ENCODE measurements at places on chromosomes 11 and 22. TPM values are rescaled to one million over a fixed set of nuclear protein-coding genes. Genes with fewer than 3 reads are reported as not detected.
A peak's percentile ranks its signal among the peaks of the same experiment; 100 is the strongest.

DNA sequence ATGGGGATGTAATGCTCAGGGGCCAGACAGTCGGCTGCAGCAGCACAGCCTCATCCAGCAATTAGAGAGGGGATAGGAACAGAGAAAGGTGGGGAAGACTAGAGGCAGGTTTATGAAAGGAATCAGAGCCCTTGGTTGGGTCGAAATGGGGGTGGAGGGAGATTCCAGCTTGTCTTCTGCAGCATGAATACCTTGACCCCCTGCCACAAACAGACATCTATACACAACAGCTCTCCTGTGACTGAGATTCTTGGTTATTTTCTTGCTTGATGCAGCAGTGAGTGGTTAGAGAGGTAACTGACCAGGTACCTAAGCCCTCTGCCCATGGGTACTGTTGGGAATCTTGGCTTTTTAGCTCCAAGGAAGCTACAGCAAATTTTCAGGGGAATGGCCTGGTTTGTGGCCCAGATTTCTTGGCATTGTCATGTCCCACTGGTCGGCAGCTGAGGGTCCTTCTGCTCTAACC is at the start of gene TRIM49D1:
Gene TRIM49D1 (minus strand): TSS at position 51 of the 466 bp plus-strand sequence. CDS start 4,535 bp downstream, outside the sequence.
- no peaks in the 10 kb centered on the region for H3K4me1 ChIP-seq
- no peaks in the 10 kb centered on the region for H3K27me3 ChIP-seq
- H3K4me3 ChIP-seq, result no peak within 1 kb of the TSS
- no peaks in the 10 kb centered on the region for H3K36me3 ChIP-seq
- no peak within 1 kb of the TSS for H3K27ac ChIP-seq

GRCh38 chr22:32218470-32218869 is 13.6 kb upstream of the RFPL2 start:
- H3K27ac ChIP-seq, result no peak overlapping the region
- H3K36me3 ChIP-seq, result no peaks in the 10 kb centered on the region
- no peak for DNase-seq
- H3K27me3 ChIP-seq, result no peaks in the 10 kb centered on the region
- H3K4me1 ChIP-seq, result no peaks in the 10 kb centered on the region

- H3K36me3 ChIP-seq, result no peaks in the 10 kb centered on the region
- no peak overlapping the region for H3K4me3 ChIP-seq
- no peak overlapping the region for H3K27ac ChIP-seq
These were observed 36.8 kb upstream of the CSTF3 start for GRCh38 chr11:33197915-33198727.

DNA sequence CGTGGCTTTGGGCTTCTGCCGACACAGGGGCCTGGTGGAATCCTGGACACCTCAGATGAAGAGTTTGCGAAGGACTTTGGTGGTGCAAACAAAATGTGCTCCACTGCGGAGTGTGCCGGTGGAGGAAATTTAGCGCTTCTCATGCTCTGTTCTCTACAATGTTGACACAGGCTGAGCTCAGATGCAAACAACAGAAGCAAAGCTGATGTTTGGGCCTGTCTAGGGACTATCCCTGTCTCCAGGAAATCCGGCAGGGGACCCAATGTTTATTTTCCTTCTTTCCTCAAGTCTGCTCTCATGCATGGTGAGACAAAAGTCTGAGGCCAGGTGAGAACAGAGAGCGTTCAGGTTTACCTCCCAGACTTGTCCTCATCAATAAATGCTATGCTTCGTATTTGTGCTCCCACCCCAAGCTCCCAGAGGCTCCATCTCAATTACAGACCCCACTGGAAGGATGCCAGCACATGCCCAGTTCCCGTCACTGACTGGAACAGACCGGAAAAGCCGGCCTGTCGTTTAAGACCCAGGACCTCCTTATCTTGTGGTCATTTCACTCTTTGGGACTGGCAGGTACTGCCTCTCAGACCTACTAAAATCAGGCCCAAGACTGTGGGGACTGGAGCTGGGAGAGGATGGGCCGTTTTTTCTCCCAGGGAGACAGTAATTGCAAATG is 105.7 kb upstream of the B3GAT1 start:
- DNase-seq, result no peak
- no peak overlapping the region for H3K27ac ChIP-seq
- H3K4me3 ChIP-seq, result no peak overlapping the region
- H3K36me3 ChIP-seq, result no peaks in the 10 kb centered on the region
- H3K4me1 ChIP-seq, result no peaks in the 10 kb centered on the region
- H3K27me3 ChIP-seq, result no peaks in the 10 kb centered on the region

GRCh38 chr11:127631974-127632373 is 631.4 kb upstream of the KIRREL3 start:
- no peak overlapping the region for H3K27ac ChIP-seq
- H3K36me3 ChIP-seq, result no peaks in the 10 kb centered on the region
- H3K4me1 ChIP-seq, result peaks cover 5% of the 10 kb centered on the region
- DNase-seq, result no peak

DNA sequence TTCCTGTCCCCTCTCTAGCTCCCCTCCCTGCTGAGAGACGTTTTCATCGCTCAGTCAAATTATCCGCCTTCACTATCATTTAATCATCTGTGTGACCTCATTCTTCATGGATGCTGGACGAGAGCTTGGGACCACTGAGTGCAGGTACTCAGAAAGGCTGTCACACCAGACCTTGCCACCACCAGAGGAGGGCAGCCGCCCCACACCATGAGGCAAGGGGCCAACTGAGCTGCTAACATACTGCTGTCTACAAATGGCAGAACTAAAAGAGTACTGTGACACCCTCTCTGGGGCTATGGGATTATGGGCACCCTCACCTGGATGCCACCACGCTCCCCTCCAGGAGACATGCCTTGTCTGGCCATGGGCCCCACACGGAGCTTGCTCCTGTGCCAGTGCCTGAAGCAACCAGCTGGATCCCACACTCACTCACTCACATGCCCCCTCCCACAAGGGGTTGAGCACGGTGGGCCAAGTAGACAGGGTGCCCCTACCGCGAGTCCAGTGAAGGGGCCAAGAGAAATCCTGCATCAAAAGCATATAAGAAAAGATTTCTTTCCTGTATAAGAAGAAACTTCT is 670.0 kb upstream of the CCDC90B start:
- H3K27me3 ChIP-seq, result no peaks in the 10 kb centered on the region
- no peaks in the 10 kb centered on the region for H3K36me3 ChIP-seq
- no peaks in the 10 kb centered on the region for H3K4me1 ChIP-seq

DNA sequence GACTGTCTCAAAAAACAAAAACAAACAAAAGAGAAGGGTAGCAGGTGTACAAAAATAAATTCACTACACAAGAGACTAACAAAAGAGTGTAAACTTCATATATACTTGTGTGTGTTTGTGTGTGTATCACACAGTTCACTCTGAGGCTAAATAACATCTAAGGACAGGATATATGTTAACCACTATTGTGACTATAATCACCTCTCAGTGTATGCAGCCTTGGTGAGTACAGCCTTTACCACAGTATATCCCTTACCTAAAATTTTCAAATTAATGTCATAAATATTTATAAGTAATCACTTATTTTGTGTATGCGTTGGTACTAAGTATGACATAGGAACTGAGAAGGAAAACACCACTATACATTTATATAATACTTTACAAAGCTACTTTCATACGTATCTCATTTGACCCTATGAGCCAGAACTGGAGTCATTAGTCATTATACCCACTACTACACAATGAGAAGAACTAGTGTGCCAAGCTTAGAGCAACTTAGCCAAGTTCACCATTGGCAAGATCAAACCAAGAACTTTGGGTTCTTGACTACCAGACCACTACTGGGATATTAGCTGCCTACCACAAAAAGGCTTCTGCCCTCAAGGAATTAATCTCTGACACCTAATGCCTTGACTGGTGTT is 116.7 kb downstream of the SGSM3 start:
- DNase-seq, result no peak
- peak overlapping the region; percentile 32 for H3K27ac ChIP-seq

GRCh38 chr11:72642043-72642883 is 32.0 kb downstream of the PDE2A start:
- no peak overlapping the region for H3K27ac ChIP-seq
- H3K4me1 ChIP-seq, result peaks cover 3% of the 10 kb centered on the region
- no peak for DNase-seq
- peak overlapping the region; percentile 48 for H3K4me3 ChIP-seq
- peaks cover 28% of the 10 kb centered on the region for H3K27me3 ChIP-seq

DNA sequence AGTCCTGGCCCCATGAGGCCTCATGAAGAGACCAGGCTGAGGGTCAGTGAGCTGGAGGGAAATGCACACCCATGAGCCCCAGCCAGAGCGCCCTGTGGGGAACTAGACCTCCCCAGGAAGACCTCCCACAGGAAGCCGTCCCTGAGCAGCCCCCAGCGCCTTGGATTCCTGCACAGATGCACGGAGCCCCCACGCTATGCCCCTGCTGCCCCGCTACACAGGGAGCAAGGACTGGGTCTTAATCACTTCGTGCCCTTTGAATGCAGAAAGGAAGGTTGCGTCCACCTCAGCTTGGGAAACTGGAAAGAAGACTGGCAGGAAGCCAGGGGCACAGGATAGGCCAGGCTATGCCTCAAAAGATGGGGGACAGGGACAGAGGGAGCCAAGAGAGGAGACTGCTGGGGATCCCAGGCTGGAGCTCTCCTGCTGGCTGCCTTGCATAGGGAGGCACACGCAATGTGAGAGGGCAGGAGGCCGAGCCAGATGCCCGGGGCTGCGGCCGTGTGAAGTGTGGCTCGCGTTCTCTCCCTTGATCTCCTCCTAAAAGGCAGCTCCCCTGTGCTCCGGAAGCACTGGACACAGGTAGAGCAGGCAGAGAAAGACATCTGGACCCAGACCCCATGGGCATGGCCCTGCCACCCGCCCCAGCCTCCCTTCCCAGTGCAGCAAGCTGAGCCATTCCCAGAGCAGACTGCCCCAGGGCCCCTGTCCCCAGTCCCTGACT is 32.8 kb downstream of the MACROD1 start:
- H3K4me1 ChIP-seq, result no peaks in the 10 kb centered on the region
- H3K36me3 ChIP-seq, result no peaks in the 10 kb centered on the region
- no peak for DNase-seq
- peaks cover 28% of the 10 kb centered on the region for H3K27me3 ChIP-seq
- H3K4me3 ChIP-seq, result no peak overlapping the region
- H3K27ac ChIP-seq, result no peak overlapping the region

DNA sequence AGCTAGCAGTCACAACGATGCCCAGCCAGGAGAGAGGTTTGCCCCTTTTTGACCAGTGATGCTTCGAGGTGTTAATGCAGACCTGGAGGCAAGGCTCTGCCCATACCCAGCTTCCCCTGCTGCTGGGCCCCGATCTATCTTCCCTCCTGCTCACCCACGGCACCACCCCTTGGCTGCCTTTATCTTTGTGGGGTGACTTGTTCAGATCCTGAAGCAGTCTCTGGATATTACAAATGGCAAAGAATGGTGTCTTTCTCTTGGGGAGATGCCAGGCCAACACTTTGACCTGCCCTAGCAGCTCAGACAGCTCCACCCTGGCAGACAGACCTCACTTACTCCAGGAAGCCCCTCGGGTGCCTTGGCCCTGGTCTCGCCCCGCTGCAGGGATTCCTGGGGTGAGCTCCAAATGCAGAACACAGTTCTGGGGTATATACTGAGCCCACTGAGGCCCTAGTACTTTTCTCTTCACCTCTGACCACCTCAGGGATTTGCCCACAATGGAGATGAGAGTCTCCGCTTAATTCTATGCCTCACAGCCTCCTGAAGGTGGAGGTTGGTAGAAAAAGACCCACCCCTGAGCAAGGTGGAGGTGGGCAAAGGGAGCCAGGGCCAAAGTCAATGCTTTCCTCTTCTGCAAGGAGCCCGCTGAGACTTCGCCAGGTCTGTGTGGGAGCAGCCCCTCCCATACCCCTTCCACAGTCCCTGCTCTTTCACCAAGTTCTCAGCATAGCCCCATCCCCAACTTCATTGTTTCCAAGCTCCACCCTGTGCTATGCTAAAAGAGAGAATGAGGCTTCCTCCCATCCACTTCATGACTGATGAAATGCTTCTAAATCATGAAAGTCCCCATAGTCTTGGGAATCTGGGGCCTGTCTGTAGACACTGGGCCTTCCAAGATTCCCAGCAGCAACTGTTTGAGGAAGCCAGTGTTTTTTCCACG is 11.1 kb upstream of the ST3GAL4 start:
- peaks cover 32% of the 10 kb centered on the region for H3K4me1 ChIP-seq
- no peak overlapping the region for H3K4me3 ChIP-seq
- no peak for DNase-seq
- no peak overlapping the region for H3K27ac ChIP-seq

- no peak overlapping the region for H3K27ac ChIP-seq
- H3K36me3 ChIP-seq, result no peaks in the 10 kb centered on the region
- H3K27me3 ChIP-seq, result no peaks in the 10 kb centered on the region
- H3K4me1 ChIP-seq, result no peaks in the 10 kb centered on the region
These were observed 10.4 kb upstream of the PPP2R1B start for GRCh38 chr11:111776398-111777093.

DNA sequence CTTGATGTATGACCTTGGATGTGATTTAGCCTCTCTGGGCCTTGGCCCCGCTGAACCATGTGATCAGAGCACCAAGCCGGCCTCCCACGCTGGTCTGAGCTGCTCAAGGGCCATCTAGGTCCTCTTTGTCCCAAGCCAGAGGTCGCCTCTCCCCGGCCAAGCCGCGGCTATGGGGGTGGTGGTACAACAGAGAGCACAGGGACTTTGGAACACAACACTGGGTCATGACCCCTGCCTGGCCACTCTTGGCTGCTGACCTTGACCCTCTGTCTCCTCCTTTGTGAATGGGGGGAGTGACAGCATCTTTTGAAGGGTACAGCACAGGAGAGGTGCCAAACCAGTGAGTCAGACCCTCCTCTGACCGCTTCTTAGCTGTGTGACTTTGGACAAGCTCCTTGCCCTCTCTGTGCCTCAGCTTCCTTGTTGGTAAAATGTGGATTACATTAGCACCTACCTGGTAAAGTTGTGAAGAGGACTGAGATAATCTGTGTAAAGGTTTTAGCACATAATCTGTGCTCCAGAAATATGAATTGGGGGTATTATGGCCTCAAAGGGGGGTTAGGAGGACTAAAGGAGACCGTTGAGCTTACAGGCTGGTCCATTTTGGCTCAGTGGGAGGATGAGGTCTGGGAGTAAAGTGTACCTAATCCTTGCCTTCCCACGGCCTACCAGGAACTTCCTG is 4.7 kb downstream of the SCYL1 start:
- peaks cover 18% of the 10 kb centered on the region for H3K36me3 ChIP-seq
- H3K27ac ChIP-seq, result no peak overlapping the region
- no peak for DNase-seq
- no peaks in the 10 kb centered on the region for H3K27me3 ChIP-seq

GRCh38 chr11:133509924-133510697 is 22.2 kb downstream of the OPCML start:
- no peak overlapping the region for H3K4me3 ChIP-seq
- no peaks in the 10 kb centered on the region for H3K36me3 ChIP-seq
- no peak for DNase-seq
- H3K4me1 ChIP-seq, result no peaks in the 10 kb centered on the region

GRCh38 chr11:8641332-8641731 is 41.1 kb downstream of the TRIM66 start:
- no peaks in the 10 kb centered on the region for H3K27me3 ChIP-seq
- H3K4me1 ChIP-seq, result peaks cover 6% of the 10 kb centered on the region
- peaks cover 8% of the 10 kb centered on the region for H3K36me3 ChIP-seq
- H3K27ac ChIP-seq, result no peak overlapping the region
- DNase-seq, result no peak

- peaks cover 12% of the 10 kb centered on the region for H3K4me1 ChIP-seq
- no peak for DNase-seq
- H3K27ac ChIP-seq, result no peak overlapping the region
- no peaks in the 10 kb centered on the region for H3K27me3 ChIP-seq
- no peak overlapping the region for H3K4me3 ChIP-seq
These were observed 45.5 kb downstream of the FAR1 start for GRCh38 chr11:13713982-13714381.

- no peaks in the 10 kb centered on the region for H3K36me3 ChIP-seq
- no peaks in the 10 kb centered on the region for H3K27me3 ChIP-seq
- peak overlapping the region; percentile 8 for H3K4me3 ChIP-seq
- peak; percentile 99 for DNase-seq
- peaks cover 9% of the 10 kb centered on the region for H3K4me1 ChIP-seq
These were observed 82.9 kb downstream of the KIRREL3 start for GRCh38 chr11:126917531-126918204.

MAPK8IP1 gene
- total RNA-seq, result 13.3 TPM

LRRC4C gene
- 9.0 TPM for total RNA-seq

DGCR6 gene
- total RNA-seq, result 1.3 TPM

TEX54 gene
- not detected for total RNA-seq

FAM111B gene
- total RNA-seq, result 0.95 TPM

SLC5A4 gene
- 0.14 TPM for total RNA-seq

NRXN2 gene
- total RNA-seq, result 0.17 TPM
